ENCODE measurements at places on chromosomes 3 and 15. TPM values are rescaled to one million over a fixed set of nuclear protein-coding genes. Genes with fewer than 3 reads are reported as not detected.

DNA sequence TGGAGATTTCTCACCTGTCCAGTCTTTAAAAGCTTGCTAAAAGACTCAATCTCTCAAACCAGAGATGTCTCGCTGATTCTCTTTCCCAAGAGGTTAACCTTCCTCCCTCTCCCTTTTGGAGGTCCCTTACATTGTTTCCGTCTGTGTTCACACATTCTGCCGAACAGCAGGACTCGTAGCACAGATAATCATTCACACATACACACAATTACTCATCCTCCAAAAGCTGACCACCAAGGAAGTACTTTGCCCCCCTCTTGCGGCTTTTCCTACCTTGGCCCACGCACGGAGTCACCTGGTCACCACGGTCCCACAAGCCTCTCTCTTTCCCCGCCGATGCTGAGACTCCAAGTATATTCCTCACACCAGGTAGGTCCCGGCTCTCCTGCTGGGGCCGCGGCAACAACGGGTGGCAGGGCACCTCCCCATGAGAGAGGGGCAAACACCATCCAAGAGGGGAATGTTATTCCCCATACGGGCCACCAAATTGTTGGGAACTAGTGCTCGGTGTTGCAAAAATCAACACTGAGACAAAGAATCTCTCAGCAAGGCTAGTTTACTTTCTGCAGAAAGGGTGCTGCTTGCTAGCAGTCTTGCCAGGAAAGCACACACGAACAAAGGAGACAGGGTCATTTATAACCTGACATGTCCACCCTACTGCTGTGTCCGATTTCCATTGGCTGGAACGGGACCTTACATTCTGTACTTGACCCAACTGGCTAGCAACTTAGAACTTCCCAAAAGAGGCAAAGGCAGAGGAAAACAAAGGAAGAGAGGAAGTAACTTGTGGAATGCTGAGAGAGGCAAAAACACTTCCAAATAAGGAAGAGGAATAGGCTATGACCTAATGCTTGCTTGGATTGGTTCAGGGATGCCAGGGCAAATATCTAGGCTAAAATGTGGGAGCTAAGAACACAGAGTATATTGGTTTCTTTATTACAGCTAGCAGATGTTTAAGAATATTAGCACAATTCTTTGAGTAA, 102.1 kb upstream of the NECTIN3 start:
- ATAC-seq, result no peak

GRCh38 chr3:131789188-131789587, 245.6 kb downstream of the CPNE4 start:
- no peak for ATAC-seq

DNA sequence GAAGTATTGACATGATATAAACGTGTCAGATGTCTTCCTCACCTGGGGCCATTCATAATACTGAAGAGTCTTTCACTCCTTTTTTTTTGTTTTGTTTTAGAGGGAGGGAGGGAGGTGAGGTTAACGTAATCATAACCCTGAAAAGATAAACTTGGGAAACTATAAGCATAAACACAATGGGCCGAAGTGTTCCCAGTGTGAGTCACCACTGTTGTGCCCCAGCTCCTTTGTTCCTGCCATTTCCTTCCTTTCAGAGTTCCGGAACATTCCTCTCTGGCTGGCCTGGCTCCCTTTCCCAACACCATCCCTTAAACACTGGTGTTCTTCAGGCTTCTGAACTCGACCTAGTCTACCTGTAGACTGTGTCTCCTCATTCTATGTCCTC, 18.6 kb downstream of the PLD1 start:
- ATAC-seq, result peak; percentile 80

- ATAC-seq, result no peak
These were observed 17.6 kb downstream of the CD200R1L start for GRCh38 chr3:112829046-112829445.

DNA sequence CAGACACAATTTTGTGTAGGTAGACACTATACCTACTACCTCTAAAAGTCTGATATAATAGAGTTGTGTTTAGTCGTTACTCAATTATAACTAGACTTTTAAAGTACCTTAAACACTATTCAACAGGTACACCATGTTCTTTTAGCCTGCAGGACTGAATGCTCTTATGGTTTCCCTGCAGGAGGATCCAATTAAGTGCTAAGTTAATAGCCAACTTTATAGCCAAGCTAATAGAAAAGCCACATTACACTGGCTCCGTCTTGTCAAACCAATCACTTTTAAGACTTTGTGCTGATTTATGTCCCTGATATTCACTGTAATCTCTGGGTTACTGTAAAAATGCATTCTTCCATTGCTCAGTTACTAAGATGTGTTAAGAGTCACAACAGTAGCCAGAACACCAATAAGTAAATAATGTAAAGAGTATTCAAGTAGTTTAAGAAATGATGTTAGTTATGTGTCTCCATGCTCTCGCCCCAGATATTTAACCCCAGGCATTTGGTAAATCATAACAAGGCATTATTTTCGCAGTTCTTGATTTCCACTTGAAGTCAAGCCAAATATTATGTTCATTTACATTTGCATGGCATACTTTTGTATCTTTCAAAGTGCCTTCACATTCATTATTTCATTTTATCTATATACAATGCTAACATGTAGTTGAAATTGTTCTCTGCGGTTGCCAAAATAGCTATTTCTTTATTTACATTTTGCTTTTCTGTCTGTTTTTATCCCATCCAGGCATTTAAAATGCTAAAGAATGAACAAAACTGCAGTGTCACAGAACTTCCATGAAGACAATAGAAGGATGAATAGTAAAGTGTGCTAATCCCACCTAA, 42.7 kb upstream of the AP4E1 start:
- peak; percentile 89 for ATAC-seq

GRCh38 chr3:69011096-69011730, 2.3 kb downstream of the EOGT start:
- ATAC-seq, result no peak

DNA sequence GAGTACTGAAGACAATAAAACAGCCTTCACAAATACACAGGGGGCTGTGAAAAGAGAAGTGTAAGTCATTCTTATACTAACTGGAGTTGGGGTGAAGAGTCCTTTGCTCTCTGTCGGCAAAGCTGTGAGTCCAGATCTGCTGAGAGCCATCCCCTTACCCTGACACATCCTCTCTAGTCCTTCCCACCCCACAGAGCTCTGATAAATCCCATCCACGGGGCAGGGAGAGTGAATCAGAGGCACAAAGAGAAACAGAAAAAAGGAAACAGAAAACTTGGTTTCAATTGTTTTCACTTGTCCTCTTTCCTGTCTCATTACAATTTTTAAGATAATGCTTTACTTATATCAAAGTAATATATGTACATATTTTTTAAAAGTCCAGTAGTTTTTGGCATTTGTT, 18.2 kb upstream of the ZNF639 start:
- ATAC-seq, result no peak

GRCh38 chr3:41853540-41854196, 108.2 kb downstream of the ULK4 start:
- ATAC-seq, result no peak

DNA sequence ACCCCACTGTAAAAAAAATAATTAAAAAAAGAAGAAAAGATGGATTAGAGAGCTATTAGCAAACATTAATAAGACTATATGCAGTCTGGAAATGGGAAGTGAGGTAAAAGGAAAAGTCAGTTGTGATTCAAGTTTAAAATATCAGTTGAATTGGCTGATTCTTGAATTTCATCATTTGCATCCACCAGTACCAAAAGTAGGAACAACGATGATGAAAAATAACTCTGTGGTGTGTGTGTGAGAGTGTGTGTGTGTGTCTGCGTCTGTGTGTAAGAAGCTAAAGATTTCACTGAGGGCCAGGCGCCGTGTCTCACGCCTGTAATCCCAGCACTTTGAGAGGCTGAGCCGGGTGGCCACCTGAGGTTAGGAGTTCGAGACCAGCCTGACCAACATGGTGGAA, 56.0 kb upstream of the SLC4A7 start:
- ATAC-seq, result no peak

GRCh38 chr3:149832086-149832485, 19.1 kb downstream of the RNF13 start:
- ATAC-seq, result no peak

DNA sequence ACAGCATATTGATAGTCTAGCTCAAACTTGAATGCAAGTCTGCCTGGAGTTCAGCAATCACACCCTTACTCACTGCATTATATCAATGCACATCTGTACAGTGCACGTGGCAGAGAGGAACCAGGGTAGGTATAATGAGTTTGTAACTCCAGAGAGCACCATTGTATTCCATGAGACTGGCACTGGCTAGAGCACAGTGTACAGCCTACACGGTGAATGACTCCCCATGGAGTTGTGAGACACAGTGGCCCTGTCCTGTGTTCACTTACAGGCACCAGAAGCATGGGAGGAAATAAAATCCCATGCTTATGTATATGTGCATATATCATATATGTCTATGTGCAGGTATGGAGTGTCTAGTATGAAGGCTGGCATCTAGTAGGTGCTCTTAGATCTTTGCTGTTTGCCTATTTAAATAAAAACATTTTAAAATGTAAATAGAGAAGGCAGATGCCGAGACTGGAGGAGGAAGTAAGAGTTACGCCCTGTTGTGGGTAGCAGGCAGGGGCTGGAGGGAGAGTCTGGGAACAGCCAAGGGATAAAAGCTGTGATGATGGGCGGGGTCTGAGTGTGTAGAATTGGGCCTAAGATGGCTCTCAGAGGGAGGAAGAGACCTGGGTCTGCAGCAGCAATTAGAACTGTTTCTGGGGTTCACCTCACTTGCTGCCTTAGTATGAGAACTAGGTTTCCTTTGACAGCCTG, 360.7 kb upstream of the ICE2 start:
- peak; percentile 74 for ATAC-seq

GRCh38 chr15:61910839-61911369, 149.3 kb downstream of the VPS13C start:
- ATAC-seq, result no peak

- no peak for ATAC-seq
These were observed 218.6 kb downstream of the PTPRG start for GRCh38 chr3:61780016-61780415.

GRCh38 chr3:72516361-72516760, 331.9 kb downstream of the SHQ1 start:
- no peak for ATAC-seq

- no peak for ATAC-seq
These were observed 30.7 kb upstream of the MYLK start for GRCh38 chr3:123914829-123915228.

DNA sequence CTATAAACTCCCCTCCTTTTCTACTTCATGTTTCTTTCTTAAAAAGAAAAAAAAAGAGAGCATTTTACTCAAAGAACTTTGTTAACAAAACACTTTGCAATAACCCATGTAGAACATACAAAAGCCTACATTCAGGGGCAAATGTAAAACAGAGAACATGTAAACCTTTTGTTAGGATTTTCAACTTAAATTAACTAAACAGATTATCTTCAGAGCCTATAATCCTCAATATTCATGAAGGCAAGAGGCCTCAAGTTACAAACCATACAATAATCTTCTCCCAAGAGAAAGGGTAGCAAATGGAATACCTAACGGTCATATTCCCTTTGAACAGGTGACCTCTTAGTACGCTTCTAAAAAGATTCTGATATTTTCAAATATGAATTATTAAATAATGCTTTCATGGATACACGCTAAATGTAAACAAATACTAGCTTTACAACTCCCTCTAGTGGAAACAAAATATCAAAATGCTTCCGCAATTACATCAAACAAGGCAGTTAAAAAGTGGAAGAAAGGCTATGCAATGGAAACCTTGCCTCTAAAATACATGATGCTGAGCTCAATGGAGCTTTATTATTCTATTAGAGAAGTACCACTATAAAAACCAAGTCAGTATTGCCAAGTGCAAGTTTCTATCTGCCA, 9.9 kb downstream of the CEP152 start:
- no peak for ATAC-seq

- ATAC-seq, result no peak
These were observed 87.2 kb upstream of the PPIB start for GRCh38 chr15:64249883-64250575.

- peak; percentile 70 for ATAC-seq
These were observed 185.8 kb upstream of the UBE2E1 start for GRCh38 chr3:23619705-23620637.

DNA sequence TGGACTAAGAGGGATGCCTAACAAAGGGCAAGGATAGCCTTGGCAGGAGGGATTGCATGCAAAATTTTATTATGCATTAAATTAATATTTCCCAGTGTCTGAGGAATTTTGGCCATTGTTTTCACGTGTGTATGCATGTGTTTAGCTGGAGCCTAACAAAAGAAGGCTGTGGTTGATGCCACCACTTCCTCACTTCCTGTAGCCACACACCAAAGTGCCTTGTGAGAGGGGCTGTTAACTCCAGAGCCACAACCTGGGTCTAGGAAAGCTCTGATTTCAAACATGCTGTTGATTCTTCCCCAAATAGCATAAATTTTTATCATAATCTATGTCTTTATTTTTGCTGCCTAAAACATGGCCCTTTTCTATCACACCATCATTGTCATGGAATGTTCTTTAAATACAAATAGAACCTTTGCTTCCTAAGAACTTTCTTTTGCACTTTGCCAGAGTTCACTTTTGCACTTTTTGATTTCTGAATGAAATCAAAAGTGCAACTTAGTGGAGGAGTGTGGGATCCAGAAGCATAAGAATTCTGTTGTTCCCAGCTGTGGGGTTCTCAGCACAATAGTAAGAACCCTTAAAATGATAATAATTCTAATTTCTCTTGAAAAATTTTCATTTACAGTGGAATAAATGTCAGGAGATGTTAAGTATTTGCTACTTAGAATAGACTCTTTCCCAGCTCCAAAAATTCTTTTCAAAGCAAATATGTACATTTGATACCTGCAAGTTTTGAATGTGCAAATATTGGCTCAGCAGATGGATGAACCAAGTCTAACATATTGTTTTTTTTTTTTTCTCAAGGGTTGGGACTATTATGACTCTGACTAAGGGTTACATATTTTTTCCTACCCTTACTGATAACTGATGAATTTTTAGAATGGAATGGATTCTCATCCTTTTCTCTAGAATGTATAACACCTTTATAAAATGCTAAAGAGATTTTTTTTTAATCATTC, 35.6 kb upstream of the SPTSSB start:
- no peak for ATAC-seq

- ATAC-seq, result no peak
These were observed 25.5 kb downstream of the PGPEP1L start for GRCh38 chr15:98981851-98982722.

- no peak for ATAC-seq
These were observed 59.3 kb upstream of the OSTN start for GRCh38 chr3:191139736-191140135.

GRCh38 chr15:82549199-82549665, 9.0 kb upstream of the RPS17 start:
- ATAC-seq, result no peak

The FHIT gene
- total RNA-seq, result 22.2 TPM

The FBXW12 gene
- total RNA-seq, result not detected

The TMEM207 gene
- not detected for total RNA-seq

The IL12A gene
- 2.4 TPM for total RNA-seq

The C3orf52 gene
- total RNA-seq, result 0.11 TPM

The FANCD2OS gene
- not detected for total RNA-seq

The TEX55 gene
- total RNA-seq, result 0.74 TPM

The TRPM1 gene
- total RNA-seq, result 2.7 TPM

The SOX2 gene
- total RNA-seq, result 147 TPM

Data from motor neuron (in vitro differentiated cells).